ENCODE measurements at places on chromosomes 4 and X.

DNA sequence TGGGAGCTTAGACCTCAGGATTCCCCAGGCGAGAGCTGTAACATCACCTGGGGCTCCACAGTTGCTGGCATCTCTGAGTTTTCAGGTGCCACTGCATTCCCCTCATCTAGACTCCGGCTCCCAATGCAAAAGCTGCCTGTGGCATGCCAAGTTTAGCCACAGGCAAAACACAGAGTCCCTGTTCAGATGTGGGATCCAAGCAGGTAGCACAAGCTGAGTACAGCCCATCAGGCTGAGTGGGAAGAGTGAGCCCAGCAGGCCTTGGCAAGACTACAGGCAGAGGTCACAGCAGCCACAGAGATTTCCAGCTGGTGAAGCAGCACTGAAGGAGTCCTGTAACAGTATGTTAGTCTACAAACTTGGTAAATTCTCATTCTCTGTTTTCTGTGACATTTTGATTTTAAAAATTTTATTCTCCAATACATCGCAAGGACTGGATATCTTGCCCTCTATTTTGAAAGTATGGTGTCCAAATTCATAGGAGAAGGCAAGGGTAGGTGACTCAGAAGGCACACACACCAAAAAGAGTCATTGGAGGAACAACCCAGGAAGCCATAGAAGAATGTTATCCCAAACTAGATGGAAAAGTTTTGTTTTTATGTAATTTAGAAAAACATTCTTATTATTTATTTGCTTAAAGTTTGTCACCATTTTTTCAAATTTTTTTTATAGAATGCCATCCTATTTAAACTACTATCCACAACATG lies 13.6 kb upstream of the CXCL2 start:
- DNase-seq: no peak

GRCh38 chr4:2626231-2626630 lies 89.8 kb downstream of the FAM193A start:
- no peak for DNase-seq

GRCh38 chr4:130203571-130203970 lies 1107.6 kb downstream of the C4orf33 start:
- DNase-seq: no peak

- no peak for DNase-seq
Measured at GRCh38 chr4:81314196-81314896, 99.3 kb upstream of the PRKG2 start.

- DNase-seq: no peak
Measured at GRCh38 chrX:485368-485767, 98.7 kb upstream of the PPP2R3B start.

DNA sequence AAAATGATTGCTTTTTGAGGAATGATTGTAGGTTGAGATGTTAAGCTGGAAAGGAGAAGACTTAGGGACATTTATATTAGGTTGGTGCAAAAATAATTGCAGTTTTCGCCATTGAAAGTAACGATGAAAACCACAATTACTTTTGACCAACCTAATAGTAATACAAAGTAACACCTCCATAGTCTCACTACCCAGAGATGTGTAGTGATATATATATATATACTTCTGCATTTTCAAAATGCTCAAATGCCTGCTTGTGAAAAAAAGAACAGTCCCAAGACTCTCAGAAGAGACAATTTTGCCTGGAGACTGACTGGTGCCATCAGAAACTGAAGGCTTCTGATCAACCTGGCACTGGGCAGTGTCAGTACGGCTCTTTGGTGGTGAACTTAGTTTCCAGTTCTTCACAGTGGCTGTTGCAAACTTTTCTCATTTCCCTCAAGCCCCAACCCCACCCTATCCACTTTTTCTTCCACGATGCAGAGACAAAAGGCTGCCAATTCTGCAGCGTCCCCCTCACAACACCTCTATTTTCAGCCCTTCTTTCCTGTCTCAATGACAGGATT lies 35.1 kb upstream of the TAPT1 start:
- no peak for DNase-seq

DNA sequence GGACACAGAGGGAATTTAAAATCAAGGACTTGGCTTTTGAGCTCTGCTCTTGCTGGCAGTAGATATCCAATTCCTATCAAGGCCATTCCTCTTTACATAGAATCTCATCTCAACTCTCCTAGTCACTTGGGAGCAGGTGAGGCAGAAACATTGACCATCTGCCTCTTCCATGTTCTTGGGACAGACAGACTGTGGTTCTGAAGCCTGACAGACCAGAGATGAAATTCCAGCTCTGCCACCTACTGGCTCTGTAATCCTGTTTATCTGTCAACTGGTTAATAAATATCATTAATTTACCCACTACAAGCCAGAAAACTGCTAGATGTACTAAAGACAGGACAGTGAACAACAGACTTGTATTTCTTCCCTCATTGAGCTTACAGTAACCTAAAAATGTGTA lies 300.8 kb downstream of the ADGRL3 start:
- no peak for DNase-seq

GRCh38 chrX:20729416-20729815 lies 462.7 kb upstream of the RPS6KA3 start:
- DNase-seq: no peak

DNA sequence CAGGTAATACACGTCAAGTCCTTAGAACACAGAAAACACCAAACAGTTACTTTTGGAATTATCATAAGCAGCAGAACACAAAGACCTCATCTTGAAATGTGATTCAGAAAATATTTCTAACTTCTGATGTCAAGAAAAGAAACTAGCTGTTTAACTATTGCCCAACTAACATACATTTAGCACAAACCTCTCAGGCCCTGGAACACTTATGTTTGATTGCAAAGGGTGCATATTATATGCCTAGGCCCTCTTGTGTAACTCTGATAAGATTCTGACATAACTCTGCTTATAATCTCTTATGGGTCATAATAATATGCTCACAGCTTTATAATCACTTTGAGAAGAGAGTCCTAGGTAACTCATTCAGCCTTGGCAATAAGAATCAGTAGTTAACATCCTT lies 62.6 kb downstream of the TBC1D9 start:
- DNase-seq: no peak
